ENCODE measurements at places on chromosomes 3 and 15. TPM values are rescaled to one million over a fixed set of nuclear protein-coding genes. Genes with fewer than 3 reads are reported as not detected.

The LRRFIP2 gene
- total RNA-seq = 57.6 TPM

The GUCA1C gene
- total RNA-seq = not detected

The HDC gene
- not detected for total RNA-seq

The PGBD4 gene
- 1.8 TPM for total RNA-seq

The DLL4 gene
- total RNA-seq = 1.2 TPM

The SPESP1 gene
- total RNA-seq = not detected

The MRAS gene
- total RNA-seq = 10.2 TPM

The CMTM7 gene
- 35.3 TPM for total RNA-seq

The OR5H1 gene
- not detected for total RNA-seq

The ZNF620 gene
- 1.6 TPM for total RNA-seq

The VGLL3 gene
- total RNA-seq = 4.4 TPM

The LARP6 gene
- 74.0 TPM for total RNA-seq

The AMIGO3 gene
- 0.56 TPM for total RNA-seq

The POPDC2 gene
- total RNA-seq = 0.18 TPM

The CAMK2N2 gene
- total RNA-seq = 0.75 TPM

The IL12A gene
- total RNA-seq = 0.94 TPM

The CX3CR1 gene
- total RNA-seq = not detected

The ZBTB20 gene
- total RNA-seq = 0.51 TPM

The ALG3 gene
- 72.9 TPM for total RNA-seq

The CASR gene
- total RNA-seq = not detected

The VILL gene
- not detected for total RNA-seq

The KLHL6 gene
- total RNA-seq = not detected

The P3H2 gene
- 36.8 TPM for total RNA-seq

The NOP10 gene
- total RNA-seq = 553 TPM

The EIF4E3 gene
- total RNA-seq = 3.7 TPM

The RTP1 gene
- total RNA-seq = not detected

The MORC1 gene
- not detected for total RNA-seq

The CAMP gene
- not detected for total RNA-seq

The EPM2AIP1 gene
- 6.0 TPM for total RNA-seq

The ZCWPW2 gene
- not detected for total RNA-seq

The GPR160 gene
- 1.1 TPM for total RNA-seq

The STRIT1 gene
- not detected for total RNA-seq

The COPG1 gene
- 85.9 TPM for total RNA-seq

The SRGAP3 gene
- 0.98 TPM for total RNA-seq

The BSN gene
- 0.08 TPM for total RNA-seq

The RPUSD3 gene
- total RNA-seq = 55.8 TPM

The HERC2 gene
- total RNA-seq = 51.0 TPM

The BTBD1 gene
- 59.5 TPM for total RNA-seq

The CLSTN2 gene
- total RNA-seq = 0.02 TPM

The TMEM40 gene
- 0.81 TPM for total RNA-seq

The CACNA1D gene
- 0.58 TPM for total RNA-seq

The ASB14 gene
- not detected for total RNA-seq

The CRYGS gene
- total RNA-seq = 0.43 TPM

The SENP8 gene
- total RNA-seq = 1.1 TPM

The SNTN gene
- total RNA-seq = not detected

The KIF15 gene
- 13.3 TPM for total RNA-seq

The RETNLB gene
- total RNA-seq = not detected

The TTLL13 gene
- total RNA-seq = 0.14 TPM

The GRK7 gene
- total RNA-seq = not detected

The STOML1 gene
- 11.2 TPM for total RNA-seq

The TMEM45A gene
- total RNA-seq = 2.7 TPM

The DPH6 gene
- 14.3 TPM for total RNA-seq

The SGO1 gene
- 14.2 TPM for total RNA-seq

The TRPM1 gene
- not detected for total RNA-seq

The MOBP gene
- not detected for total RNA-seq

The ZNF621 gene
- 7.8 TPM for total RNA-seq
